ENCODE measurements at places on chromosomes 5 and 9.

DNA sequence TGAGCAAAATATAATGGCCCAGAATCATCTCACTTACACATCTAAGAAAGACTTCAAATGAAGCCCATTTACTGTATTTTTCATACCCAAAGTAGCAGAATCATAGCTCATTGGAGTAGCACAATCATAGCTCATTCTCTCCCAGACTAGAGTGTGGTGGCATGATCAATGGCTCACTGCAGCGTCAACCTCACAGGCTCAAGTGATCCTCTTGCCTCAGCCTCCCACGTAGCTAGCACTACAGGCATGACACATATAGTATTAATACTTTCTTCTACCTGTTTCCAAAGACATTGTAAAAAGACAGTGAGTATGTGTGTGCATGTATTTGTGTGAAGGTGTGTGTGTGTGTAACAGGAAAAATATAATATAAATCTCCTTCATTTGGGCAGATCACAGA lies 1247.9 kb upstream of the ACO1 start:
- DNase-seq, result no peak

DNA sequence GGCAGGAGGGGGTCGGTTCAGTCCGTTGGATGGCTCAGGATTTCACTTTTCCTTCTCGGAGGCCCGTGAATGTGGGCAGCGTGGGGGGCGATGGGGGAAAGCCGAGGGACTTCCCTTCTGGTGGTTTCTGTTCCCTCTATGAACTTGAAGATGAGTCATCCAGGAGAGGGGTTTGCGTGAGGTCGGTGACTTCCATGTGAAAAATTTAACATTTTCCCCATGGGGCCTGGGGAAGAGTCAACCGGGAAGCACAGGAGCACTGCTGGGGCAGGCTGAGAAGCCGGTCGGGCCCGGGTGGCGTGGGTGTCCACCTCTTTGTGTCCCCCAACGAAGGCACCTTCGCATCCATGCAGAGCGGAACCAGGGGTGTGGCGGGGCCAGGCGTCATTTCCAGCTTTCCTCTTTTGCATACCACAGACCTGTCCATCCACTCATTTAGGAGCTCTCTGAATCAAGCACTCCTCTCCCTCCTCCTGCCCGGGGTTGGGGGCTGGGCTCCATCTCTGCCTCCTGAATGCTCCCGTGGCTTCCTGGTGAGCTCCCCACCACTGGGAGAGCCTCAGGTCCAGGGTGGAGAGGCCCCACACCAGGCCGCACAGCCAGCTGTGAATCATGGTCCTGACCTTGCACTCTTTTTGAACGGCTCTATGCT lies 68.4 kb downstream of the ANKRD33B start:
- peak; percentile 59 for DNase-seq

GRCh38 chr5:122152266-122152900 lies 23.0 kb downstream of the ZNF474 start:
- DNase-seq, result no peak

DNA sequence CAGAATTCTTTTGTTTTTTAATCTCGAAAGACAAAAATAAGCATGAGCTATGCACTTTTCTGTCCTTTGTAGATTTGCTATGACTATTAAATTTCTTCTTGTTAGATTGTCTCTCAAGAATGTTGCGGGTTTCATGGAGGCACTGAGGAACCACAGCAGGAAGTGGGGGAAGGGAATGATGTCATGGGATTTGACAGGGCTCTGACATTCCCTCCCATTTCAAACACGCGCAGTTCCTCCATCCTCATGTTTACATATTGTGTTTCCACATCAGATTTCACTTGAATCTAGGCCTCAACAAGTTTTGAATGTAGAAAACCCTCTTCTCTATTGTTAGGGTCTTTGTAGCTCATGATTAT lies 154.8 kb downstream of the PALM2AKAP2 start:
- DNase-seq, result peak; percentile 85

DNA sequence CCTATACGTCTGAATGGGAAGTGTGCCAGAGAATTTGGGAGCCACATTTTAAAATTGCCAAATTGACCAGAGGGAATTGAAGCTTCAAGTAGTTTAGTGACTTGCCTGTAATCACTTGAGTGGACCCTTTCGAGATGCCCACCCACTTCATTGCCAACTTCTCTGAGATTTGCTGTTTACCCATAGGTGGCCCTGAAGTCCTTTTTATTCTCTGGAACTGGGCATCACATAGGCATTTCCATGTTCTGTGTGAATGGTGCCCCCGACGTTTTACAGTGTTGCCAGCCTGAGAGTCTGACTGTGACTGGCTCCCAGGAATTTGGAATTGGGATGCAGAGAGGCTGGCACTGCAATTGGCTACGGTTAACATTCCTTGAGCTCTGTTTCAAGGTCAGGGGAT lies 158.6 kb downstream of the SEMA6A start:
- no peak for DNase-seq

DNA sequence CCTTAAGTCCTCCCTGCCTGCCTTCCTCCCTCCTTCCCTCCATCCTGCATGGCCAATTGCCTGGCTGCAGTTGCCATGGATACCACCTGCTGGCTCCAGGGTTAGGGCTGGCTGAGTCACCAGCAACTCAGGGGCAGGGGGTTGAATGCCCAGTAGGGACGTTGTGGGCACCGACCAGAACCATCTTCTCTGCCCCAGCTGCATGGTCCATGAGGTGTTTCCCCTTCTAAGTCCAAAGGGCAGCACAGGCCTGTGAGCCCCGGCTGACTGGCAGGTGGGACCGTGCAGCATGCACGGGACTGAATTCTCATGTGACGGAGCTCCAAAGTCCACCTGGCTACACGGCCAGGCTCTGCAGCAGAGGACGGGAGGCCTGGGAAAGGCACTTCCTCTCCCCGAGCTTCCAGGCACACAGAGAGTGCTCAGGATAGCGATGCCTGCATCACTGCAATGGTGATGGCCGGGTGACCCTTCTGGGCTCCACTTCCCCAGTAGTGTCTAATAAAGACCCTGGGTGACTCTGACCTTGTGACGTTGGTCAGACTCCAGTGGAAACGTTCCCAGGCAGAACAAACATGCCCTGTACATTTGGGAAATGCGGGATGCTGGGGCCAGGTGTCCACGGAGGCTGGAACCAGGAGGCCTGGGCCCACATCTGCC lies 5.7 kb downstream of the ASS1 start:
- DNase-seq, result no peak

DNA sequence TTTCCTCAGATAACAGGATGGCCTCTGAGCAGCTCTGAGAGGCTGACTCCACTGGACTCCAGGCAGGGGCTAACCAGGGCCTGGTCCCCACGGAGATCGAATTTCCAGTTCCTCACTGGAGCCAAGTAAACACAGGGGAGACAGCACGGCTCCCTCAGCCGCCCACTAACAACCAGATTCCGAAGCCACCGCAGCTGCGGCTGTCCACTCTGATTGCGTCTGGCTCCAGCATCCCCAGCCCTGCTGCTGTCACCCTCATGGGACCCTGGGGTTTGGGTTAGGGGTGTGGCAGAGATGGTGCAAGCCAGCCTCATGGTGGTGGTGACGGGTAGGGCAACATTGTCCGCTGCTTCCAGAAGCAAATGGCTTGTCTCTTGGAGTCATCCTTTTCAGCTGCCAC lies 172.6 kb downstream of the RGS3 start:
- DNase-seq, result peak; percentile 91
